ENCODE measurements at places on chromosomes 1 and 21. TPM values are rescaled to one million over a fixed set of nuclear protein-coding genes. Genes with fewer than 3 reads are reported as not detected.

DNA sequence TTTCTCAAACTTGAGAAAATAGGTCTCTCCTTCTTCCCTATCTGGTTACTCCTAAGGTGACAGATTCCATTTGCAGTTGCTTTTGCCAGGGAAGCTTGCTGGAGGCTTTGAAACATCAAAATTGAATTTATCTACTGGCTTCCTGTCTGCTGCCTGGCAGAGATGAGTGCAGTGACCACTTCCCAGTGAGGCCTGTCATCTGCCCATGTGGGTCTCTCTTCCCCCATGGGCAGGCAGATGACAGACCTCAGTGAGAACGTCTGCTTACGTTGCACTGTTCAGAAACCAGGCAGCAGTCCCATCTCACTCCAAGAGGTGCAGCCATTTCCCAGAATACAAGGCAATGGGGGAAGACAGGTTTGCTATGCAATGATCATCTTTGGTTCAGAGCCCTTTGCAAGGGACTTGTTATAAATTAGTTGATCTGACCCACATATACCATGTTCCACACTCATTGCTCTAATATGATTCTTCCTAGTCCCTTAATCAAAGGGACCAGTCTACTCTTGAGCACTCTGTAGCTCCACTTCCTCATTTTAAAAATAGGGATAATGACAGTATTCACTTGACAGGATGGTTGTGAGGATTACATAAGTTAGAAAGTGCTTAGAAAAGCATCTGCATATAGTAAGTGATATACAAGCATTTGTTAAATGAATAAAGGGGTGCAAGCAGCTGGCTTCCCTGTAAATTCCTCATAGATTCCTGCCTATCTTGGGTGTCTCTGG is 10.6 kb downstream of the PGBD5 start:
- H3K36me3 ChIP-seq = no peaks in the 10 kb centered on the region
- H3K4me1 ChIP-seq = no peaks in the 10 kb centered on the region
- H3K27me3 ChIP-seq = peaks cover 44% of the 10 kb centered on the region
- no peak overlapping the region for H3K27ac ChIP-seq

DNA sequence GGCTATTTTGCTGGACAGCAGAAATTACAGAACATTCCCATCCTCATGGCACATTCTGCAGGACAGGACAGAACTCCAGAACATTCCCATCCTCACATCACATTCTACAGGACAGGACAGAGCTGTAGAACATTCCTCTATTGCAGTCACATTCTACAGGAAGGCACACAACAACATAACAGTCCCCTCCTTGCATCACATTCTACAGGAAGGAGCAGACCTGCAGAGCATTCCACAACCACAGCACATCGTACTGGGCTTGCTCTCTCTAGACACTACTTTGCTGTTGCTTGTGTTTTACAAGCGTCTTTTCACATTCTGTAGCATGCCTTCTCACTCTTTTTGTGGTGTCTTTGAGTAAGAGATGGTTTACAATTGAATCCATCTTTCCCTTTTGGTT is 26.8 kb upstream of the ABCB10 start:
- H3K36me3 ChIP-seq = no peaks in the 10 kb centered on the region
- H3K4me3 ChIP-seq = no peak overlapping the region
- H3K27ac ChIP-seq = no peak overlapping the region
- DNase-seq = no peak

RTCA gene
- total RNA-seq = 17.0 TPM

DNA sequence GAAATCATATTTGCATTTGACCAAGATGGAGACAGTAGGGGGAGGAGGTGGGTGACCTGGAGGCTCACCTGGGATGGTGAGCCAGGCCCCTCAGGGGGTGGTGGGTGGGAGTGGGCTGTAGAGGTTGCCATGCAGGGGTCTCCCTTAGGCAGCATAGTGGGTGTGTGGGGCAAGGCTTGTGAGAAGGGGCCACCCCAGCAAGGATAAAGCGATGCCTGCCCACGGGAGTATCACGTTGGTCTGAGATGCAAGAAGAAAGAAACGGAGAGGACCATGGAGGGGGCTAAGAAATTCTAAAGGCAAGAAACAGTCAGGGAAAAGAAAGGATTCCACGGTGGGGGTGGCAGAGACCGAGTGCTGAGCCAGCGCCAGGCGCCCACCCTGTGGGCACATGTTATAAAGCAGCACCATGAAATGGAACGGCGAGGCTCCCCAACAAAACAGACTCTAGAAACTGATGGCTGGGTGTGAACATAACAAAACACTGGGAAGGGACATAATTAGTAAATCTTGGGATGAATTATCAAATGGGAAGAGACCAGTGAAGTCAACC is 11.7 kb upstream of the C2CD2 start:
- H3K4me3 ChIP-seq = no peak overlapping the region
- no peak overlapping the region for H3K27ac ChIP-seq
- no peaks in the 10 kb centered on the region for H3K36me3 ChIP-seq
- H3K27me3 ChIP-seq = no peaks in the 10 kb centered on the region

LGR6 gene
- total RNA-seq = not detected

DNA sequence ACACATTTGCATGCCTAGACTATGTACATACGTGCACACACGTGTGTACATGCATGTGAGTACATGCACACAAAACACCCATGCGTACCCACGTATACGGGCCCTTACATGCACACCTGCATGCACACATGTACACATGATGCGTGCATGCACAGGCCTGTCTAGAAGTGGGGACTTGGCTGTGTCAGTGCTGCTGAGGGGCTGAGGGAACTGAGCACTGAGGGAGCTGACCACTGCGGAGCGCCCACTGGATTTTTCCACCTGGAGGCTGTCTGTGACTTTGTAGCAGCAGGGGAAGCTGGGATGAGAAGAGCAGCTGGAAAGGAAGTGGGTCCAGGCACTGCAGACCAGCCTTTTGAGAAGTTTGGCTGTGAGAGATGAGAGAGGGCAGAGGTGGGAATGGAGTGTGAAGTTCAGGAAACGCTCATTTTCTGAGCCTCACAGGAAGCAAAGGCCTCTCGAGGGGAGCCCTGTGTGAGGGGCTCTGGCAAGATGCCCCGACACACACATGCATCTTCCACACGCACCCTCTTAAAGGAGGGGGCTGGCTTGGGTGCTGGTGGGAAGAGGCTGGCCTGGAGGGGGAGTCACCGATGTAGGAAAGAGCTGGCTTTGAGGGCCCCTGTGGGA is 20.9 kb downstream of the PODN start:
- no peaks in the 10 kb centered on the region for H3K4me1 ChIP-seq
- H3K27me3 ChIP-seq = no peaks in the 10 kb centered on the region
- no peak overlapping the region for H3K27ac ChIP-seq

GRCh38 chr1:24555591-24556413 is at the start of gene NCMAP:
NCMAP (plus strand) TSS chr1:24556087; CDS start chr1:24595431, 39,344 bp downstream.
- peak; percentile 50 for DNase-seq
- H3K27ac ChIP-seq = peak within 1 kb of the TSS; percentile 70
- no peaks in the 10 kb centered on the region for H3K36me3 ChIP-seq
- no peaks in the 10 kb centered on the region for H3K27me3 ChIP-seq
- H3K4me1 ChIP-seq = no peaks in the 10 kb centered on the region

C8B gene
- not detected for total RNA-seq

- H3K36me3 ChIP-seq = peaks cover 14% of the 10 kb centered on the region
- H3K27ac ChIP-seq = no peak overlapping the region
- H3K27me3 ChIP-seq = no peaks in the 10 kb centered on the region
Measured at GRCh38 chr1:100277866-100278265, 11.8 kb downstream of the RTCA start.

- H3K27me3 ChIP-seq = peaks cover 6% of the 10 kb centered on the region
- no peaks in the 10 kb centered on the region for H3K36me3 ChIP-seq
- peak overlapping the region; percentile 68 for H3K27ac ChIP-seq
- H3K4me3 ChIP-seq = no peak overlapping the region
- peaks cover 6% of the 10 kb centered on the region for H3K4me1 ChIP-seq
Measured at GRCh38 chr1:205934788-205935187, 8.5 kb downstream of the SLC26A9 start.

DNA sequence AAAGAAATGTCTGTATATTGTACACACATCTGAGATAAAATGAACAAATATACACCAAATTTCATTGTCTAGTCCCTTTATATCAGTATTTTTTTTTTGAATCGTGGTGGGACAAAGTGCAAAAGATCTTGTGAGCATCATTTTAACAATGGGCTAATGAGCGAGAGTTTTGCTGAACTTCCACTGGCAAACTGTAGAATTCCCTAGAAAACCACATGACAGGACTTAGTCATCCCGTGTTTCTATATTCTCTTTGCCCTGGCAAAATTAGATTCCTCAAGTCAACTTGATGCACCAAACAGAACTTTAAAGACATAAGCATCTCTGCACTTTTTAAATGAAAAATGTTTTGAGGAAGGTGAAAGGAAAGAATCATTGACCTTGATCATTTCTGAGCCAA is 488.2 kb upstream of the PTBP2 start:
- no peak overlapping the region for H3K4me3 ChIP-seq
- no peaks in the 10 kb centered on the region for H3K4me1 ChIP-seq
- no peak for DNase-seq
- no peaks in the 10 kb centered on the region for H3K36me3 ChIP-seq

LYPD8 gene
- not detected for total RNA-seq

- no peaks in the 10 kb centered on the region for H3K36me3 ChIP-seq
- peak overlapping the region; percentile 93 for H3K4me3 ChIP-seq
- H3K27me3 ChIP-seq = no peaks in the 10 kb centered on the region
Measured at GRCh38 chr1:161158316-161159010, 837 bp upstream of the USP21 start.

KRTAP7-1 gene
- not detected for total RNA-seq

- no peak overlapping the region for H3K27ac ChIP-seq
- H3K27me3 ChIP-seq = no peaks in the 10 kb centered on the region
- no peak for DNase-seq
Measured at GRCh38 chr1:212412374-212412773, 2.3 kb downstream of the PACC1 start.

ARTN gene
- 2.3 TPM for total RNA-seq
